Myocyte (in vitro differentiated cells): ENCODE measurements at places on chromosomes 16 and 17. TPM values are rescaled to one million over a fixed set of nuclear protein-coding genes. Genes with fewer than 3 reads are reported as not detected.

XPO6 gene
- 53.6 and 62.5 TPM in 2 replicates for total RNA-seq

- no peak for DNase-seq
Observed at GRCh38 chr16:89352091-89352681, 134.7 kb downstream of the ZNF778 start.

DNA sequence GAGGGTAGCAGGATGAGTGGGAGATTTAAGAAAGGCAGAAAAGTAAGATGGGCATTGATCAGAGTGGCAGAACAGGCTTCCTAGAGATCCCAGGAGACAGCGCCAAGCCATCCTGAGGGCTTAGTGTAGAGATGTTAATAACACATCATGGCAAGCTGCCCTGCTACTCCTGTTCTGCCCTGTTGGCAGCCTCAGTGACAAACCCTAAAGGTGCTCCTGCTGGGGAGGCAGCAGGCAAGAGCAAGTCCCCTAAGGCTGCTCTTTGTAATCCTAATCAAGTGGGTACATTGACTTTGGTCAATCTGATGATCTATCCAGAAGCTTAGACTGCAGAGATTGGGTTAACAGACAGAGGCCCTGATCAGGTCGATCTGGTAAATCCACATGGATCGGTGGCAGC lies 16.3 kb downstream of the ANKFN1 start:
- no peak for DNase-seq

IL34 gene
- total RNA-seq, result 20.0 and 67.8 TPM in 2 replicates

DNA sequence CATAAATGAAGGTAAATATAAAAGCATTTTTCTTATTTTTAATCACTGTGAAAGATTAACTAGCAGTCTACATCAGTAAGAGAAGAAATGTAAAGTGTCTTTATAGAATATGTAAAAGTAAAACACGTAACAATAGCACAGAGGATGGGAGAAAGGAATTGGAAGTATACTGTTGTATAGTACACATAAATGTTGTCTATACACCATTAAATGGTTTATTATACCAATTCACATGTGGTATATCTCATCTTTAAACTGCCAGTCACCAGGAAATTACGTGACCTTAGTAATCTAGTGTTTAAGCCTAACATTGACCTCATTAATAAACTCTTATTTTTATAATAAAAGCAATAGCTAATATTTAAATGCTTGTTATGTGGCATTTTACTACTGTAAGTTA lies 87.4 kb downstream of the USP32 start:
- DNase-seq, result no peak

GRCh38 chr17:13297183-13297582 lies 279.4 kb upstream of the ELAC2 start:
- no peak for DNase-seq

WFDC1 gene
- 0.43 TPM in 1 of 2 replicates, not detected in the other for total RNA-seq

DNA sequence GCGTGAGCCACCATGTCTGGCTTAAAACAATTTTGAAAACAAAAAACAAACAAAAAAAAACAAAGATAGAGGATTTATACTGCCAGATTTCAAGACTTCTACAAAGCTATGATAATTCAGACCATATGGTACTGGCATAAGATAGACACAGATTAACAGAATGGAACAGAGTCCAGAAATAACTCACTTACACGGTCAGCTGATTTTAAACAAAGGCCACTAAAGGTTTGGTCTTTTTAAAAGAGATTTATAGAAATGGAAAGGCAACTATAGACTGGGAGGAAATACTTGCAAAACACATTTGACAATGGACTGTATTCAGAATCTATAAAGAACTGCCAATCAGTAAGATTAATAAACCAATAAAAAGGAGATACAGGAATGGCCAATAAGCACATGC lies 48.6 kb upstream of the MNT start:
- DNase-seq, result no peak

DNA sequence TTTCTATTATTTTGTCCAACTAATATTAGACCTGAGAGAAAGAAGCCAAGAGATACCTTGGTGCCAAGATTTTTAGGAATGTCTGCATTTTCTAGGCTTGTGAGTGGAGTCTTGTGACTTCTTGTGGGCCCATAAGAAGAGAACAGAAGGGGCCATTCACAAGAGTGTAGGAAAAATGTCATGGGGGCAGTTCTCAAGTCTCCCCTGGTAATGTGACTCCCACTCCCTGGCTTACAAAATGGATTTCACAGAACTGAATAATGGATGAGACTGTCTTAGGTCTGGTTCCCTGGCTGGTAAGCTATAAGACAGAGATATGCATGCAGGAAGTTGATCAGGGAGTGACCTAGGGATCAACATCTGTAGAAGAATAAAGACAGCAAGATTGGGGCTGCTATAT lies 181.3 kb downstream of the CBLN1 start:
- no peak for DNase-seq

ST6GALNAC2 gene
- total RNA-seq, result 0.78 and 0.91 TPM in 2 replicates

GRCh38 chr16:22937169-22937568 lies 123.2 kb downstream of the HS3ST2 start:
- no peak for DNase-seq

- DNase-seq, result no peak
Observed at GRCh38 chr16:87562201-87562600, 40.1 kb upstream of the JPH3 start.

DNA sequence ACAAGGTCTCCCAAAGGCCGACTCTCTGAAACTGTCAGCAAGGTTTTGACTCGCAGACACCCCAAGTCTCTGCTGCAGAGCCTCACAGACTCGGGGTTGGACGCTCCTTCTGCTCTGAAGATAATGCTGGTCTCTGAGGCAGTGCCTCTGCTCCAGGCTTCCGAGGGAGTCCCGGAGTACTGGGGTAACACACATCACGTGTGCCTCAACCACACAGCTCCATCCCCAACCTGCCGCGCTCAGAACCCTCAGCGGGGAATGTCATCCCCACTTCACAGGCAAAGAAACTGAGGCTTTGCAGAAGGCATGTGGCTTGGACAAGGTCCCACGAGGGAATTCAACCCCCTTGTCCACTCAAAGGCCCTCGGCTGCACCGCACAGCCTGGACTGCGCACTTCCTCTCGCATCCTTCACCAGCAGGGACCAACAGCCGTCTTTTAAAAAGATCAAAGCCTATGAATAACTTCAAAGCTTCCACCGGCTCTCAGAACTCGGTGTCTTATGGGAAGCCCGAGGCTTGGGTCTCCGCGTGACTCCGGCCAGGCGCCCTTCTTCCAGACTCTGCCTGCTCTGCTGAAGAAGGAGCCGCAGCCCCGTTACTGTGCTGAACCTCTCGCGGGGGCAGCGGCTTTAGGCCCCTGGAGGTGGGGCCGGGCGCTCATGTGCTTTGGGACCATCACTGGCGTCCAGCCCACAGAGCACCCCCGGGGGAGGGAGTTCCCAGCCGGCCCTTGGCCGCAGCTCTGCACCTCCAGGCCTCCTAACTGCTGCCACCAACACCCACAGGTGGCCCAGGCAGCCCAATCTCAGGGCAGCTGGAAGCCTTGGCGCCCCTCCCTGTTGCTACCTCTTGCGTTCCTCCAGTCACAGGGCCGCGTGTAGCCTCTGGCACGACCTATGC lies 2.2 kb downstream of the TMEM204 start:
- DNase-seq, result no peak

CACNA1G gene
- 0.03 and 0.10 TPM in 2 replicates for total RNA-seq
